ENCODE measurements at places on chromosomes 1 and 21. TPM values are rescaled to one million over a fixed set of nuclear protein-coding genes. Genes with fewer than 3 reads are reported as not detected.

FAM163A gene
- not detected for total RNA-seq

MYOG gene
- not detected for total RNA-seq

SLC44A5 gene
- not detected for total RNA-seq

SEMA6C gene
- total RNA-seq = 2.2 TPM

PRPF38A gene
- 19.2 TPM for total RNA-seq

RXFP4 gene
- not detected for total RNA-seq

LZIC gene
- 22.2 TPM for total RNA-seq

RIIAD1 gene
- not detected for total RNA-seq

IL6R gene
- 25.8 TPM for total RNA-seq

GUCA2B gene
- not detected for total RNA-seq
